ENCODE measurements at places on chromosomes 11 and 22.

- DNase-seq = no peak
Measured at GRCh38 chr11:121354192-121354591, 61.6 kb downstream of the SC5D start.

DNA sequence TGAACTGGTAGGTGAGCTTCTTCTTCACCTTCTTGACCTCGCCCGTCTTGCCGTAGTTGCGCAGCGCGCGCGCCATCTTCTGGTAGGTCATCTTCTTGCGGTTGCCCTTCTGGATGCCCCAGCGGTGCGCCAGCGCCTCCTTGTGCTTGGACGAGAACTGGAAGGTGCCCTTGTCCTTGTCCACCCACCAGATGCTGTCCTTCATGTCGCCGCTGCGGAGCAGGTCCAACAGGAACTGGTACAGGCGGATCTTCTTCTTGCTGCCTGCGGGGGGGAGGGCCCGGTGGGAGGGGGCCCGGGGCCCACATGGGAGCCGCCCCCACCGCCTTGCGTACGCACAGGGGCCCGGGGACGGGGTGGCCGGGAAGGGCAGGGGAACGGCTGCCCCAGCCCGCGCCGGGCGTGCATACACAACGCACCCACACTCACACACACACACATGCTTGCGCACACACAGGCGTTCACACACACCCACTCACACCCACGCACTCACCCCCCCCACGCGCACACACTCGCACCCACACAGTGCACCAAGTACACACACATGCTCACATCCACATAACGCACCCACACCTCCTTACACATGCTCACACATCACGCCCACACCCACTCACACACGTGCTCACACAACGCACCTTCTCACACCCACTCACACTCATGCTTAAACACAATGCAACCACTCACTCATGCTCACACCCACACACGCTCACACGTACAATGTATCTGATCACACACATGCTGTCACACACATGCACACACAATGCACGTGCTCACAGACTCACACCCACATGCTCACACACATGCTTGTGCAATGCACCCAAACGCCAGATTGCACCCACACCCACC, 3.0 kb upstream of the MYBPC3 start:
- DNase-seq = no peak

- no peak for DNase-seq
Measured at GRCh38 chr11:33941637-33942160, 49.8 kb upstream of the LMO2 start.

GRCh38 chr11:109209572-109209971, 212.4 kb upstream of the C11orf87 start:
- no peak for DNase-seq

DNA sequence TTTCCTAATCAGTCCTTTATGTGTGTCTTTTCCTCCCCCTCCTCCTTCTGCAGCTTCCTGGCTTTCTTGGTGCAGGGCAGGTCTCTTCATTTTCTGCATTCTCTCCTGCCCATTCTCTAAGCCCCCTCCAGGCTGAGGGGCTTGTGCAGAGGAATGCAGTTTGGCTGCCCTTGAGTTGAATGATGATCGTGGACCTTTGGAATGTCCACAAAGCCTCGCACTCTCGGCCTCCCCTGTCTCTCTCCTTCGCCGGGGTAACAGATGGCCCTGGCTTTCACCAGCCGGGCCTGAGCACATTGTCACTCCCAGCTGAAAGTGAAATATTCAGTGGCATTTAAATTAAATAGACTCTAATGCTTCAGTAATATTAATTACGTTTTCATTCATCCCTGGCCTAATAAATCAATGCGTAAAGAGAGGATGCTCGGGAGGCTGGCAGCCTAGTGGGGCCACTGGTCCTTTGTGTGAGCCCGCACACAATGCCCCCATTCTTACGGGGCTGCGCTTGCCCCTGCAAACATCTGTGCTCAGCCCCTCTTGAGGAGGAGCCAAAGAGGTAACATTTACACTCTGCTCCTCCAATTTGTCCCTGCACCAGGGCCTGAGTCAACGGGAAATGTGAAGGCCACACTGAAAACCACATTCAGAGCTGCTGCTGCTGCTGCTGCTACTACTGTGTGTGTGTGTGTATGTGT, 64.9 kb upstream of the PAX6 start:
- no peak for DNase-seq

DNA sequence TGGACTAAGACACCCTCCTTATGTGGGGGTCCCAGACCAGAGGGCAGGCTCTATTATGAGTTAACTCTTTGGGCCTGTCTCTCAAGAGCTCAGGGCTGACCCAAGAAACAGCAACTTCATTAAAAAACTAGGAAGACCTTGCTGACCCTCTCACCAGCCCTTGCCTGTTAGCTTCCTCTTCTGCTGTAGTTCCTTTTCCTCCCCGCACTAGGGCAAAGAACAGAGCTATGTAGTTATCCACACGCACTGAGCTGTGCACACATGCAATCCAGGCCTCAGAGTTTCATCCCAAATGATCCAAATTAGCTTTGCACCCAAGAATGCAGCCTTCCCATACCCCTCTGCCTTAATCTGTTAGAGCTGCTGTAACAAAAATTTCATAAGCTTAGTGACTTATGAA, 539.6 kb upstream of the CADM1 start:
- no peak for DNase-seq

- no peak for DNase-seq
Measured at GRCh38 chr11:10606536-10607208, 38.2 kb upstream of the LYVE1 start.

DNA sequence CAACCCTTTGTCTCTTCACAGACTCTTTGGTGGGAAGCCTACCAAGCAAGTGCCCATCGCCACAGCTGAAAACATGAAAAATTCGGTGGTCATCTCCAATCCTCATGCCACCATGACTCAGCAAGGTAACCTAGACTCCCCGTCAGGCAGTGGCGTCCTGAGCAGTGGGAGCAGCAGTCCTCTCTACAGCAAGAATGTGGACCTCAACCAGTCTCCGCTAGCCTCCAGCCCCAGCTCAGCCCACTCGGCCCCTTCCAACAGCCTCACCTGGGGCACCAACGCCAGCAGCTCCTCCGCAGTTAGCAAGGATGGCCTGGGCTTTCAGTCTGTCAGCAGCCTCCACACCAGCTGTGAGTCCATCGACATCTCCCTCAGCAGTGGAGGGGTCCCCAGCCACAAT, 111.6 kb downstream of the DBX1 start:
- no peak for DNase-seq

DNA sequence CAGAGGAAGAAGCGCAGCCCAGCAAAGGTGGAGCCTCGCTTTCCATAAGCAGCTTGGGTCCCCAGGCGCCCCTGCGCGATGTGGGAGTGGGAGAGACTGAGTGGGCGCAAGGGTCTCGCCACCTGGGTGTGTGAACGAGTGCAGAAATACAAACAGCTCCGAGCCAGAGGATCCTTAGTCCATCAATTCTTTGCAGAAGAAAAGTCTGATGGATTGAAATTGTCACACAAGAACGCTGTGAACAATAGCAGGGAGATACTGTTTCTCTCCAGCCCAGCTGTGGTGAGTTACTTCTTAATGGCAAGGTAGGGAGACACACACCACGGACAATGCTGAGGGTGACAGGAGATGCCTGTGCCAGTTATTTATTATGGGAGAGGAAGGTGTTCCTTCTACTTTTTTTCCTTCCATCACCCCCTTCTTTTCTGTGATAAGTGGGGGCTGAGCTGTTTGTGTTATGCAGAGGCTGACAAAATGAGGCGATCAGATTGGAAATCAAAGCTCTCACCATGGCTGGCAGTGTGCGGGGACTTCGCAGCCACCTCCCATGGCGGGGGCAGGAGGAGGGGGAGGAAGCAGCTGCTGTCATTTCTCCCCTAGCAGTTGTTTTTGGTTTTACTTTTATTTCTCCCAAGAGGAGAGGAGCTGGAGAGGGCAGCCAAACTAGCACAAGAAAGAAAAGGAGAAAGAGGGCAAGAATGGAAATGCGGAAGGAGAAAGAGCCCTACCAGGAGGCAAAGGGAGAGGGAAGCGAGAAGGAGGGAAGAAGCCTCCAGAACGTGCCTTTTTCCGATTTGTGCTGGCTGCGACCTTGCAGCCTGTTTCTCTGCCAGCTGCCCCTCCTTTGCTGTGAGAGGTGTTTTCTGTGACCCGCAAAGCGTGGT, 755.8 kb downstream of the NTM start:
- DNase-seq = no peak

GRCh38 chr11:102118937-102119336, 8.7 kb downstream of the YAP1 start:
- no peak for DNase-seq

DNA sequence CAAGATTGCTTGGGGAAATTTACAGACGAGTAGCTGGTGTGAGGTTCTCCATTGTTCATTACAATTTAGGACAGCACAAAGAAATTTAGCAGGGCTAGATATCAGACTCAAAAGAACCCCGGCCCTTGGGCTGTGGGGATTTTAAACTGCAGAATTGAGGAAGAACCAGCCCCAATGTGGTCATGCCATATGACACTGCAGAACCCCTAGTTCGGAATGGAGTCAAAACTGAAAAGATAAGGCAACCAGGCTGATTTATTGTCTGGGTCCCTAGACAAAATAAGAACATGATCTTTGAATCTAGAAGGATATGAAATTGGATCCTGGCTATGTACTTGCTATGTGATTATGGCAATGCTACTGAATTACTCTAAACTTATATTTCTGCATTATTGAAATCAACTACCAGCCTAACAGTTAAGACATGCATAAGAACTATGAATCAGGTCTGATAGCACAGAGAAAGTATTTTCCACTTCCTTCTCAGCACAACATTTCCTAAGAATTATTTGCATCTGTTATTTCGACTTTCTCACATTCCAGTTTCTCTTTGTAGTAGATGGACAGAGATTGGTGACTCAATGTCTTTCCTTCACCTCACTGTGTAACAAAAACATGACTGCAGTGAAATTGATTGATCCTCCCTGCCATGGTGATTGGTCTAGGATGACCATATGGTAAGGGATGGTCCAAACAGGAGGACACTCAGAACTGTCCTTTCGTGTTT, 13.2 kb downstream of the MMP3 start:
- no peak for DNase-seq

DNA sequence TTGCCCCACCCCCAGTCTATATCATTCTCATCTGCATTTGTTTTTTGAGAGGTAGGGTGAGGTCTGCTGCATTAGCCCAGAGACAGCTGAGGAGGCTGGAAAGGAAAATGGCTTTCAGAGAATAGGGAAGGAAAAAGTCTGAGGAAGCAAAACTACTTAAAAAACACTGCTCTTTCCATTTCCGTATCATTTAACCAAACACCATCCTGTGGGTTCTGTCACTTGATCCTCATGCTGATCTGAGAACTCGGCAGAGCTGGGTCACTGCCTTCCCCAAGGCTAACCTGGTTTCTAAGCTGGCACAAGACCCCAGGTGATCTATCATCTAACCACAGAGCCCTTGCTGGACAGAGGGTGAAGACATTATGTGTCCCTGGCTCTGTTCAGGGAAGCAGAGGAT, 1.2 kb downstream of the FOLR2 start:
- DNase-seq = no peak

DNA sequence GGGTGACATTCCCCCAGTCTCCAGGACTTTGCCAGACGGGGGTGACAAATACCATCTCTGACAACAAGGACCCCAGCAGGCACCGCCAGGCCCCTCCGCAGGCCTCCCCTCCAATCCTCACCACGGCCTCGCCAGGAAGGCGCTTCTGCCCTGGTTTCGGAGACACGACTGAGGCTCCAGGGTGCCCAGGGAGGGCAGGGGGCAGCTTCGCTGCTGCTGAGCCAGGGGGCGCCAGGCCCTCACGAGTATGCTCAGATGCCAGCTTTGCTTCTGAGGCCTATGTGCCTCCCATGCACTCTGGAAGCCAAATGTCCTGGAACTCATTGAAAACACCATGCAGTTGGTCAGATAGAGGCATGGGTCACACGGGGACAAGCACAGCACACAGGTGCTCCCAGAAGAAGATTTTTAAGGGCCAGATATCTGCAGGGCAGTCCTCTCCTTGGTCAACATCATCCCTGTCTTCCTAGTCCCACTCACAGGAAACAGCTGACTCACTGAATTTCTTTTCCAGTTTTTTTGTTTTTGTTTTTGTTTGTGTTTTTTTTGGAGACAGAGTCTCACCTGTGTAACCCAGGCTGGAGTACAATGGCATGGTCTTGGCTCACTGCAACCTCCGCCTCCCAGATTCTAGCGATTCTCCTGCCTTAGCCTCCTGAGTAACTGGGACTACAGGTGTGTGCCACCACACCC, 19.9 kb downstream of the BID start:
- no peak for DNase-seq

DNA sequence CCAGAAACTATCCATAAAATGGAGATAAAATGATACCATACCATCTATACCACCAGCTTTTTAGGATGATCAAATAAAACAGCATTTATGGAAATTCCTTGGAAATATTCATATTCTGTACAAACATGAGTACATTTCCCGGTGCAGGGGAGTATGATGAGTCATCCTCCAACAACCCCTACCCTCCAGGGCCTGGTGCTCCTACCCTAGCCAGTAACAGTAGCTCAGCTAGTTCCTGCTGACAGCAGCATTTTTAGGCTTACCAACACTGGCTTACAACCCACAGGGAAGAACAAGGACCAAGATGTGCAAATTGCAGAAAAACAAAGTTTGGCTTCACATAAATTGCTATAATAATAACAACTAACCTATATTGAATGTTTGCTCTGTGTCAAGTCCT, 406.2 kb upstream of the CADM1 start:
- no peak for DNase-seq

DNA sequence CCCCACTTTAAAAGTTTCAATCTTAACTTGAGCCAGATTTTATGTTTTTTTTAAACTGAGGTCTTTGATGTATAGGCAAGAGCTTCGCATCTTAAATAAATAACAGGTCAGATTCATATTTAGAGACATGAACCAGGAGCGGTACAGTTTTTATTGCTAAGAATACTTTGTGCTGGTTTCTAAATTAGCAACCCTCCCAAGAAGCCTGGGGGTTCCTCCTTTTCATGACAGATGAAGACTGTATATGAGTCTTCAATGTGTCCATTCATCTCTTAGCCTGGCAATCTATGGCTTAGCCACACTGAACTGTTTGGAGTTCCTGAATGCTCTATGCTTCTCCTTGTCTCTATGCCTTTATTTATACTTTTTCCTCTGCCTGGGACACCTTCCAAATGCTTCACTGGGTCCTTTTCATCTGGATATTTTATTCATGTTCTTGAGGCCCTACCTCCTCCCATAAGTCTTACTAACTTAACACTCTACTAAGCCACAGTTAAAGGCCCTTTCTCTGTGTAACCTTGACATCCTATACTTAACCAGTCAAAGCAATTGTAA, 338.6 kb downstream of the INSC start:
- no peak for DNase-seq

DNA sequence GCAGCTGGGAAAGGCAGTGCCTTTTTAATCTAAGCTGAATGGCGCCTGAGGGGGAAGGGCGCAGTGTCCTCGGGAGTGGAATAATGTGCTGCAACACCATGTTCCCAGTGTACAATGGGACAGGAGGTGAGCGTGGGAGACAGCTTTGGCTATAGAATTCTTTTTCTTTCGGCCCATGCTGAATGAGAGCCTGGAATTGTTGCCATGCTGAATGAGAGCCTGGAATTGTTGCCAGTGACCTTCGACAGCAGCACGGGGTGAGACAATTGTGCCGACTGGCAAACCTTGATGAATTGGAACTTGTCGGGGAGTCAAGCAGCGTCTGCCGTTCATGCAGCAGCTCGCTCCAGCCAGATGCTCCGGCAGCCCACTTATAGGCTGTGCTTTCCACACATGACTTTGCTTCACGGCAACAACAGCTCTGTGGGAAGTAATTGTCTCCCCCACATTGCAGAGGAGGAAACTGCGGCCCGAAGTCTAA, 141.4 kb upstream of the E2F8 start:
- DNase-seq = no peak

- no peak for DNase-seq
Measured at GRCh38 chr11:34830648-34831047, 85.5 kb downstream of the APIP start.

All from CD4-positive, alpha-beta T cell treated with Interleukin-4 for 4 hours (primary cell).